NCI-H2081 treated with DMSO at 0.1 percent for 48 hours (cell line): ENCODE measurements at places on chromosomes 13 and 19.

DNA sequence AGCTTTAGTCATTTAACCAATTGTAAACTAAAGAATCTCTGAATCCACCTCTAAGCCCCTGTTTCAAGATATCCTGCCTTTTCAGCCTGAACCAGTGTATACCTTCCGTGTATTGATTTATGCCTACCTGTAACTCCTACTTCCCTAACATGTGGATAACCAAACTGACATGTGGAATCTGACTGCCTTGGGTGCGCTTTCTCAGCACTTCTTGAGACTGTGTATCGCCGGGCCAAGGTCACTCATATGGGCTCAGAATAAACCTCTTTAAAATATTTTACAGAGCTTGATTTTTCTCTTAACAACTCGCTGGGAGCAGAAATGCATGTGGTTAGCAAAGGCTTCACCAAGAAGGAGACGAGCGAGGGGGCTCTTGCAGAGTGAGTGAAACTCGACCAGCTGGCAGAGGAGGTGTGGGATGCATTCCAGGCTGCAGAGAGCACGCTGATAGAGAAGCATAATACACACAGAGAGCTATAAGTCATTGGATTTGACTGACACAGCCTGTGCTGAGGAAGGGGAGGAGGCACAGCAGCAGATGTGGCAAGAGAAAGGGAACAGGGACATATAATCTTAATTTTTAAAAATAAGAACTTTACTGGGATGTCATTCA, 268.2 kb upstream of the MAB21L1 start:
- DNase-seq = no peak

DNA sequence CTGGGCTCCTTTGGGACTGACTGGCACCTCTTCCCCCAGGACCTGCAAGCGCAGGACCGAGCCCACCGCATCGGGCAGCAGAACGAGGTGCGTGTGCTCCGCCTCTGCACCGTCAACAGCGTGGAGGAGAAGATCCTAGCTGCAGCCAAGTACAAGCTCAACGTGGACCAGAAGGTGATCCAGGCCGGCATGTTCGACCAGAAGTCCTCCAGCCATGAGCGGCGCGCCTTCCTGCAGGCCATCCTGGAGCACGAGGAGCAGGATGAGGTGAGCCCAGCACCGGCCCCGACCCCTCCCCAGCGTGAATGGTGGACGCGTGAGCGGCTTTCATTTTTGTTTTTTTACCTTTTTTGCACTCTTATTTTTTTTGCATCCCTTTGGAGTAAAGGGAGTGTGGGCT, 56.0 kb upstream of the LDLR start:
- DNase-seq = no peak

DNA sequence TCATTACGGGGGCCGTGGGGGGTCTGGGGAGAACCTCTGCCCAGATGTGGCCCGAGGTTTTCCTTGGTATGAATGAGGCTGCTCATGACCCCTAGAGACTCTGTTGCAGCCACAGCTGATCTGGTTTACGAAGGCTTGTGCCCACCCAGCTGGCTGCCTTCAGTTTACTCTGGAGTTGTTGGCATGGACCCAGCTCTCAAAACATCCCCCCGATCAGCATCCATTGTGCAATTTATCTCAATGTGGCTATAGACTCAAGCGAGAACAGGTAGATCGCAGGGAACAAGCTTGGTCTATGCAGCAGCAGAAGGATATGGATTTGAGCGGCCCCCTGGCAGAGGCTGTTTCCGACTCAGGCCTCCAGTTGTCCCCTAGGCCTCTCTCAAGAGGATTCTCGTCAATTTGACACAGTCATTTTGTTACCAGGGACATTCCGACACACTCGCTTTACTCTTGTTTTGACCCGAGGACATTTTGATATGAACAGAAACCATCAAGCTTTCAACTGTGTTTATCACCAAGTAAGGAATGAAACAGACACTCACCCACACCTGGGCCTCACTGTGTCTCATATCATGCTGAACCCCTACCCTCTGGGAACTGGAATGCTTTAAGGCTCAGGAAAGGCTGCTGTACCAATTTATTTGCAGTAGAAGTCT, 161.5 kb downstream of the KATNAL1 start:
- no peak for DNase-seq

DNA sequence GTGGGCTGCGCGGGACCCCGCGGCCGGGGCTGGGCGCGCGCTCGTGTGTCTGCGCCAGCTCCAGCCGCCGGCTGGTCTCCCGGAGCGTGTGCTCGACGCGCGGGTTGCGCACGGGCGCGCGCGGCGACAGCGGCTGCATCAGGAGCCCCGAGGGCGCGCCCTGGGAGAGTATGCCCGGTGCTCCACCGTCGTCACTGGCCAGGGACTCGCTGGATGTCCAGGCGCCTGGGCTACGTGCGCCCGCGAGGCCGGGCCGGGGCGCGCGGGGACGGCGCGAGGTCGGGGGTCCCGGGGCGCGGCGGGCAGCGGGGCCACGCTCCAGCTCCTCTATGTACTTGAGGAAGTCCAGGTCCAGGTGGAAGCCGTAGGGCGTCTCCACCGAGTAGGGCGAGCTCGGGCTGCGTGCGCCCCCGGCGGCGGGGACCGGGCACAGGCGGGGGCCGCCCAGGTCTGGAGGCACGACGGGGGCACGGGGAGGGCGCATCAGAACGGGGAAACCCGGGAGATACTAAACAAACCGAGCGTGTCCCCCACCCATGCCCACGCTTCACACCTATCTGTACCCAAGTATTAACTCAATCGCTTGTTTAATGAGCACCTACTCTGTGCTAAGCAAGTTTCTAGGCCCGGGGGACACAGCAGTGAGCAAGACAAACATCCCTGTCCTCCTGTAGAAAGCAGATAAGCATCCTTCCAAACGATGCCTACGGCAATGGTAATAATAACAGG, 7.6 kb downstream of the KANK3 start:
- DNase-seq = no peak

DNA sequence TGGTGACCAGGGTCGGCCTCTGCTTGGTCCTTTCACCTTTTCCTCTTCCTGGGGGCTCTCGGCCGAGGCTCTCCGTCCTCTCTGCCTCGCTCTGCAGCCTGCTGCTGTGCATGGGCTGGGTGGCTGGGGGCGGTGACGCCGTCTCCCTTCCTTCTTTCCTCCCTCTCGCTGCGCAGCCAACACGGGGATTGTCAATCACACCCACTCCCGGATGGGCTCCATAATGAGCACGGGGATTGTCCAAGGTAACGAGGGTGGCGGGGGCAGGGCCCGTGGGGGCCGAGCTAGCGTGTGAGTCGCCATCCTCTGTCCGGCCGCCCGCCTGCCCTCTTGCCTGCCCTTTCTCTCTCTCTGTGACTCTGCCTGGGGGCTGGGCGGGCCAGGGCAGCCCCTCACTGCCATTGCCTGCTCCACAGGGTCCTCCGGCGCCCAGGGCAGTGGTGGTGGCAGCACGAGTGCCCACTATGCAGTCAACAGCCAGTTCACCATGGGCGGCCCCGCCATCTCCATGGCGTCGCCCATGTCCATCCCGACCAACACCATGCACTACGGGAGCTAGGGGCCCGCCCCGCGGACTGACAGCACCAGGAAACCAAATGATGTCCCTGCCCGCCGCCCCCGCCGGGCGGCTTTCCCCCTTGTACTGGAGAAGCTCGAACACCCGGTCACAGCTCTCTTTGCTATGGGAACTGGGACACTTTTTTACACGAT, 7.1 kb downstream of the YIPF2 start:
- DNase-seq = no peak

DNA sequence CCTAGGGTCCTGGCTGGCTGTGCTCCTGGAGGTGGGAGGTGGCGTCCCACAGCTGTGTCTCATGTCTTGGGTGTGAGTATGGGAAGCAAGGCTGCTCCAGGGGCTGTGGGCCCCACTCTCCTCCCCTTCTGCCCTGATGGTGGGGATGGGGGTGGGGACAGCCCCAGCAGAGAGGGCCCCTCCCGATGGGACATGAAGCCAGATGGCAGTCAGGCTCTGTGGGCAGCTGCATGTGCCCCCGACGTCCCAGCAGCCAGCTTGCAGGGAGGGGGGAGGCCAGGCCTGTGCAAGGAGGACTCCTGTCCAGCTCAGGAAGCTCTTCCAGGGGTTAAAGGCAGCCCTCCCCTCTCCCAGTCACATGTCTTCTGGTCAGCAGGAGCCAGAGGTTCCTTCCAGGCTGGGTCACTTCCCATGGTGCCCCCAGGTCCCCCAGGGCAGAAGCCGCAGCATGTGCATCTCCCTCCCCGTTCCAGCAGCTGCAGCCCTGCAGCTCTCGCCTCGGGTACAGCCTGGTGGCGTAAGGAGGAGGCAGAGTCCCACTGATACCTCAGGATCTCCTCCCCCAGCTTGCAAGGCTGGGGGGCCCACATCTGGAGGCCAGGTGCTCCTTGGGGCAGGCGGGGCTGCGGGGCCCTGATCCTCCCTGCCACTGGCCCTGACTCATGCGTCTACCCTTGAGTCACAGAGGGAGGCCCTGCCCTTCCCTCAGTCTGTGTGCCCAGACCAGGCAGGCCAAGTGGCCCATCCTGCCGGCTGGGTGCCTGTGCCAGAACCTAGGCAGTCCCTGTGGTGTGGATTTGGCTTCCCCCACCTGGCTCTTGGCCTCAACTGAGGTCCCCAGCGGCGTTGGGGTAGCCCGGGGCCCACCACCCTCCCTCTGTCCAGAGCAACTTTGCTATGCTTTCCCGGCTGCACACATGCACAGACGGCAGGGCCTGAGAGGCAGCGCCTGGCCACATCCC, 13.0 kb downstream of the YIPF2 start:
- DNase-seq = no peak

DNA sequence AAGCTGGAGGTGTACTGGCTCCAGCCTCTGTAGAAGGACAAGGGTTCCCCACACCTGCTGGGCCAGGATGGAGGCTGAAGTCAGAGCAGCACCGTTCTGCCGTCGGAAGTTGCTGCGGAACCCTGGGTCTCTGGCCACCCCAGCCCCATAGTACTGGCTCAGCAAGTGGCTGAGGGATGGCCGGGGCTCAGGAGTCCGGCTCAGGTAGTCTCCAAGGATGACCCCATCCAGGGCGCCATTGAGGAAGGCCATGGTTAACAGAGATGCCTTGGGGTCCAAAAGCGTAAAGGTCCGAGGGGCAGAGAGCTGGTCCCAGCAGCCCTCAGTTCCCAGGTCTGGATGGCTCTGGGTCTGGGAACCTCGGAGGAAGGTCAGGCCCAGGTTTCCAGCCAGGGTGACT, 3.7 kb downstream of the PGLYRP2 start:
- DNase-seq = no peak

DNA sequence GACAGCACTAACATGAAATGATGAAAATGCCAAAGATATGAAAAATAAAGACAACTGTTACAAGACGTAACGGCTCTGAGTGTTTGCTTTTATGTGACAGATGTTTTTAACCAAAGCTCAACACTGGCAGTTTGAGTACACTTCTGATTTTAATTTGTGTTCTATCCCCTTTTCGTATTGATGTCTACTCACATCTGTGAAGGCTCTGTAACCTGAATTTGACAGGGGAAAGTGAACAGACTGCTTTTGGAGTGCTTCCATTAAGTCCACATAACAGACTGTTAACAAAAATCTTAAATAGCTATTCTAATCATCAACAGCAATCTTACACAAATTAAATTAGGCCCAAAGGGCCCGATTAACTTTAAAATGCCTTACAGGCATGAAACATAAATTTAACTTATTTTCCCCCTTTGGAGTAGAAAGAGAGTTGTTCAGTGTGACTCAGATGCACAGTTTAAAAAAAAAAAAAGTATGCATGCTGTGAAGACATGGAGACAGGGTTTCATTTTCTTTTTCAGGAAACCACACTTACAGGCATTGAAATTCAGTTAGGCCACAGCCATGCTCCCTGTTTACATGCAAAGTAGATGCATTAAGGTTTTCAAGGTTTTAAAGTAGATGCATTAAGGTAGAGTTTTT, 16.3 kb upstream of the RNASEH2B start:
- no peak for DNase-seq

DNA sequence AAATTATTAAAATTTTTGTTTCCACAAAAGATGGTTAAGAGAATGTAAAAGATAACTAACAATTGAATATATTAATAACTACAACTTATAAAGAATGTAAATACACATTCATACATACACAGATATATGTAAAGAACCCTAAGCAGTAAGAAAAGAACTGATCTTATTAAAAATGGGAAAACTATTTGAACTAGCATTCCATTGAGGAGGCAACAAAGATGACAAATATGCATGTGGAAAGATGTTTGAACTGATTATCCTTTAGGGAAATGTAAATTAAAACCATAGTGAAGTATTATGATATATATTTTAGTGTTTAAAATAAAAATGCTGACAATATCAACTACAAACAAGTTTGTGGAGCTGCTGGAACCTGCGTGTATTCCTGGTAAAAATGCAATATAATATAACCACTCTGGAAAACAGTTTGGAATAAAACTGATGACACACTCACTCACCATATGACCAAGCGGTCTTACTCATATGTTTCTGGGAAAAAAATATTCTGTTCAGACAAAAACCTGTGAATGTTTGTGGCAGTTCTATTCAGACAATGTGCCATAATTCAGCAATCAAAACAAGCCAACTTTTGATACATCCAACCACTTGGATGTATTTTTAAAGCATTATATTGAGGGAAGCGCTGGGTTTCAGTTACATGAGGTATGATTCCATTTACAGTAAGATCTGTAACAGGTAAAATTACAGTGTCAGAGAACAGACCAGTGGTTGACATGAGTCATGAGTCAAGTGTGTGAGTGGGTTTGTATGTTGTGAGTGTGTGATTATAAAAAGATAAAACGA, 694.4 kb upstream of the SLITRK5 start:
- DNase-seq = no peak

DNA sequence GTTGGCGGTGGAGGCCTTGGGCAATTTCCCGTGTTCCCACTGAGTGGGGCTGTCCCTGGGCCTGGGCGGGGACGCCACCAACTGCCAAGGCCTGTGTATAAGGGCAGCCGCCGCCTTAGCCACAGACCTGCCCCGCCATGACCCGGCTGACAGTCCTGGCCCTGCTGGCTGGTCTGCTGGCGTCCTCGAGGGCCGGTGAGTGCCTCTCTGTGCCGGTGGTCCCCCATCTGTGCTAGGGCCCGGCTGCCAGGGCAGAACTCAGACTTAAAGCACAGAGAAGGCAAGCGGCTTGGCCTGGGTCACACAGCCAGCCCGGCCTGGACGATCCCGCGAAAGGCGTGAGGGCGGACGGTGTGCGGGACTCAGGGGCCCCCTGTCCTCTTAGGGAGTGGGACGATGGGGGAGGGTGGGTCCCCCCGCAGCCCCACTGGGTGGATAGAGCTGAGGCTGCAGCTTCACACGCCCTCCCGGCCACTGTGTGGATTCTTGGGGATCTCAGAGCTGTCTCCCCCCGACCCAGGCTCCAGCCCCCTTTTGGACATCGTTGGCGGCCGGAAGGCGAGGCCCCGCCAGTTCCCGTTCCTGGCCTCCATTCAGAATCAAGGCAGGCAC, at the start of gene AZU1:
TSS of gene AZU1 (plus strand) at position 128 of the 612 bp plus-strand sequence. CDS start at position 138, 10 bp downstream.
- DNase-seq = no peak

- no peak for DNase-seq
These were observed 159.3 kb downstream of the ITGBL1 start for GRCh38 chr13:101611491-101612475.
